ENCODE measurements at places on chromosomes 5 and 9.

- no peak for DNase-seq
Measured at GRCh38 chr5:45680950-45681349, 15.2 kb downstream of the HCN1 start.

- DNase-seq, result no peak
Measured at GRCh38 chr5:102855681-102856388, 100.7 kb downstream of the PAM start.

DNA sequence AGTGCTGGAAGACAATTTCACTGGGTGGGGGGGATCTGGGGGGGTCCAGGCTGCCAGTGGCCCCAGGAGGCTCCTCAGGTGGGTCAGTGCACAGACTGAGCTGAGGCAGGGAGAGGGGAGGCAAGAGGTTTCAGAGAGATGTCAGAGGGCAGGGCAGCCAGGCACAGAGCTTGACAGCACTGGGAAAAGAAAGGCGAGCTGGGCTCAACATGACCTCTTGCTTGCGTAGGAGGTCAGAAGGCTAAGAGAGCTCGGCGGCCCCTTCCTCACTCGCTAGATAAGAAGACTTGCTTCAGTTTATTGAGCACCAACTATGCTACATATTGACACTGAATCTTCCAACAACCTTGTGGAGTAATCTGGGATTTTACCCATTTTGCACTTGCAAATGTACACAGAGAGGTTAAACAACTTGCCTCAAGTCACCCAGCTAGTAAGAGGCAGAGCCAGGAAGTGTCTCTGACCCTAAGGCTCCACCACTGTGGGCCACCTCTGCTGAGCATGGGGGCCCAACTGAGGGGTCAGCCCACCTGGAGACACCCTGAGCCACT, 3.5 kb downstream of the PDLIM7 start:
- no peak for DNase-seq

DNA sequence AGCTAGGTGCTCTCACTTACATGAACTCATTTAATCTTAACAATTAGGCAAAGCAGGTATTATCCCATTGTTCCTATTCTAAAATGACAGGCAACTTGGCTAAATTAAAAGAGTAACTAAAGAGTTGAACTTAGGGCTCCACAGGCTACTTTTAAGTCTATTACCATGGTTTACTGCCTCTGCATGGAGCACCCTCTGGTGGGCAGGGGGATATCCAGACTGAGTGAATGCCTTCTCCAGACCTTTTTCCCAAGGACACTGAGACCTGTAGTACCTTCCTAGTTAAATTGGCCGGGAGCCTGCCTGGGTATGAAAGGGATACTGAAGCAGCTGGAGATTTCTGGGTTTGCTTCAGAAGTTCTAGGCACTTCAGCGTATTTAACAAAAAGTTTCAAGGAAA, 238.1 kb downstream of the ELAVL2 start:
- no peak for DNase-seq

DNA sequence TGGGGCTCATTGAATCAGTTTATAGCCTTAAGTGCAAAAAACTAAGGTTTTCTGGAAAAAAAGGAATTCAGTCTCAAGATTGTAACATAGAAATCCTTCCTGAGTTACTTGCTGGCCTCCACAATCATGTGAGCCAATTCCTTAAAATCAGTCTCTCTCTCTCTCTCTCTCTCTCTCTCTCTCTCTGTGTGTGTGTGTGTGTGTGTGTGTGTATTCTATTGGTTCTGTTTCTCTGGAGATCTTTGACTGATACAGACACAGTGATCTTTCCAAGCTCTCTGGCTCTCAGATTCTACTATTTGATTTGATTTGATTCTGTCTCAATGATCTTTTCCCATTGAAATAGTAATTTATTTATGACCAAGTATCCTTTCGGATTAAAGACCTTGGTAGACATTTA, 74.6 kb downstream of the CFAP95 start:
- DNase-seq, result no peak

DNA sequence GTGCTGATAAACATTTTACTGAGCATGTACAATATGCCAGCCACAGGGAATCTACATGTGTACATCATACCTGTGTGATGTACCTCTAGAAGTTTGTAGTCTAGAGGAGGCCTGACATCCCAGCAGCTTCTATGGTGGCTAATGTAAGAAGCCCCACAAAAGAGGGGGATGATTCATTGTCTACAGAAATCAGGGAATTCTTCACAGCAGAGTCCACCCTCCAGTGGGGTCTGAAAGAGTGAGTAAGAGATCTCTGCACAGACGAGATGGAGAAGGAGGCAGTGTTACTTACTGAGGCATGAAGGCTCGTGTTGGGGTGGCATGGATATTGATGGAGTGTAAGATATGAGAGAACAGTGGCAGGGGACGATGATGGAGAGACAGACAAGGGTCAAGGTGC, 103.0 kb downstream of the NTRK2 start:
- no peak for DNase-seq

DNA sequence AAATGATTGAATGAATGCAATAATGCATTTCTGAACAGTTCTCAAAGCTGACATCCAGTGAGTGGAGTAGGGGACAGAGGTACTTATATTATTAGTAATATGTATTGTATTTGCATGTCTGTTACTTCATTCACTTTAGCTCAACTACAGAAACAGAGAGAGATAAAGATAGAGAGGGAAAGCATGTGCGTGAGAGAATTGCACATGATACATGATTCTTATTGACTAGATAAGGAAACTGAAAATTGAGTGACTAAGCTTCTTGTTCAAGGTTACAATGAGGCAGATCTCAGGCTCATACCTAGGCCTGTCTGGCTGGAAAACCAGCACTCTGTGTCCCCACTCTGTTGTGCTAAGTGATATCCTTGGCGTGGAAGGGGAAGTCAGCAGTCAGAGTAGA, 337.7 kb upstream of the KLF4 start:
- no peak for DNase-seq

DNA sequence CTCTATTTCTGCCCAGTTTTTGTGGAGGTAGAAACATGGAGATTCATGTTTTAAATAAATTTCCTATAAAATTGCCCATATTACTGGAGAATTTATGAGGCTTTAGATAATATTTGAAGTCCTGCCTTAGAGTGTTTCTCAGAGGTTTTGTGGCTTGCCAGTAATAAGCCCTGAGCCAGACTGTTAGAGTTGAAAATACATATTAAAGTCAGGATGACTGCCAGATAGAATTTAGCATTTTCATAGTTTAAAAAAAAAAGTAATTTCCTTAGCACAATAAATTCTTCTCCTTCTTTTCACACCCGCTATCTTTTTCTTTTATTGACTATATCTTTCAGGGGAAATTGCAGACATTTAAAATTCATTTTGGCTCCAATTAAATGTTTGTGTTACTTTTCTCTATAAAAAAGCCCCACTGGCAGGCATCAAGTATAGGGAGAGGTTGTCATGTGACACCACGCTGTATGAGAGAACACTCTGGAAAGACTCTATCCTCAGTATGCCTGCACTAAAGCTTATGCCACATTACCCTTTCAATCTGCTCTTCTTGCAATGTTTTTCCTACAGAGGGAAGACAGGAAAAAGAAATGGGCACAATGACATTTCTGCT, 135.2 kb downstream of the MPDZ start:
- DNase-seq, result no peak

DNA sequence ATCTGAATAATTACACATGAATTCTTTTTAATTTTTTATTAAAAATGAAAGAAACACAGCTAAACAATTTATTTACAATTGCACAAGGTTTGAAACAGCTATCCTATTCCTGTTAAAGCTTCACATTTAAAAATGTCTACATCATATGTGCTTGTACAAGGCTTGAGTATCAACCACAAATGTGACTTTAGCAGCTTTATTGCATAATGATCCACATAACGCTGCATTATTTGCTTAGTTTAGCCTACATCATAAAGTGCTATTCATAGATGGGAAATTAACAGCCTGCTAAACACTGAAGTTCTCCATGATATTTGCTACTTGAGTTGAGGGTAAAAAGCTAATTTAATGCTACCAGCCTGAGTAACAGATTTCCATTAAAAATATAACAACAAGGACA, 45.0 kb downstream of the TRIM36 start:
- DNase-seq, result no peak

DNA sequence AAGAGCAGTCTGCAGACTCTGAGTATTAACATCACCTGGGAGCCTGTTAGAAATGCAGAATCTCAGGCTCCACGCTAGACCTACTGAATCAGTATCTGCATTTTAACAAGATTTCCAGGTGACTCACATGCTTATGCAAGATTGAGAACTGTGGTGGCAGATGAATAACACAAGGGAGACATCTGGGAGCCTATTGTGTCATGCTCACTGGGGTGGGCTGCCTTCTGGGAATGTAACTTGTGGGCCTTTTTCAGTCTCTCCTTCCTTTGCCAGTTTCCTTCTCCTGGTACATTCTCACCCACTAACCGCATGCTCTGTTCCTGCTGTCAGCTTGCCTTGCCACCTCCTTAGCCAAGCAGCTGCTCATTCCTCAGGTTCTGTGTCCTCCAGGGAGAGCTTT, 176.6 kb upstream of the C9orf72 start:
- DNase-seq, result no peak

DNA sequence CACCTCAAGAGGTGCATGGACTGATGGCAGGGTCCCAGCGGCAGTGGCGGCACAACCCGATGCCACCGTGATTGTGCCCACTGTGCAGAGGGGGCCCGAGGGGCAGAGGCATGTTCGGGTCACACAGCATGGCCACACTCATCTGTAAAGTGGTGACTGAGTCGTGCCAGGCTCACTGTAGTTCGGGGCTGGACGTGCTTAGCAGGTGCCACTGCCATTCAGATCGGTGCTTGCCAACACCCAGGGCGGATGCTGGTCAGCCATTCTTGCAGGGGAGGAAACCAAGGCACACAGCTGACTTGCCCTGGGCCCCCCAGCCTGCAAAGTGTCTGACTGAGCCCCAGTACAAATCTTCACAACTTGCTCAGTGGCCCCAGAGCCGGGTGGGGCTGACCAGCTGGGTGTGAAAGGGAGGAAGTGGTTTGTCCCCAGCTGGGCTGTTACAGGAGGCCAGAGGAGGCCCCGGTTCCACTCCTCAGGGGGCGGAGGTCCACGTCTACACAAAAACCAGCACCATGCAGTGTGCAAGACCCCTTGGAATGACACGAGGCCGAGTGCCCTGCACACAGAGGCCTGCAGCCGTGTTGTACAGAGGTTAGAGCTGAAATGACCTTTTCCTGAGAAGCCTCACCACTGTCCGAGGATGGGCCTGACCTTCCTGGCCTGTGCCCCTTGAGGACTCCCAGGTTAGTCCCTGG, 17.9 kb downstream of the FGD3 start:
- DNase-seq, result no peak

DNA sequence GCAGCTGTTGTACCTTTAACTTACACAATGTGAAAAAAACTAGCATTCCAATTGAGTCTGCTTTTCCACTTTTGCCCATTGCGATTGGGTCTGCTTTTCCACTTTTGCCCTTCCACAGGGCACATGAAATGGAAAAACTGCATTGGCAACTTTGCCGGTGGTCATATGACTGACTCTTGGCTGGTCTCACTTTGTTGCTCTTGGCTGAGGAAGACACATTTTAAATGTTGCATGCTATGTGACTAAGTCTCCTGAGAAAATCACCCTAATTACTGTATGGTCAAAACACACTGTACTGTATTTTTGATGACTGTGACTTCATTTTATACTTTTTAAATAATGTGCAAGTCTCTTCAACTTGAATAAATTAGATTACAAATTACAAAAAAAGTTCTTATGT, 1.6 kb upstream of the OXCT1 start:
- DNase-seq, result no peak

DNA sequence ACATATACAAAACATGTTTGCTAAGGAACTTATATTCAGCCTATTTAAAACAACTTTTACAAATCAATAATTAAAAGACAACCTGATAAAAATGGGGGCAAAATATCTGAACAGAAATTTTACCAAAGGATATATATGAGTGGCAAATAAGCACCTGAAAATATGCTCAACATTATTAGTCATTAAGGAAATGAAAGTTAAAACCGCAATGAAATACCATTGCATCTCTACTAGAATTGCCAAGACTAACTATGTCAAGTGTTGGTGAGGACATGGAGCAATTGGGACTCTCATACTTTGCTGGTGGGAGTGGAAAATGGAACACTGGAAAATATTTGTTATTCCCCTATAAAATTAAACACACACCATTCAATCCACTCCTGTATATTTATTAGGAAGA, 26.3 kb upstream of the PPP2R2B start:
- no peak for DNase-seq
